ENCODE measurements at places on chromosomes 2 and 18. TPM values are rescaled to one million over a fixed set of nuclear protein-coding genes. Genes with fewer than 3 reads are reported as not detected.

PIEZO2 gene
- total RNA-seq = 4.0 TPM

GRCh38 chr2:233252227-233252626 lies 754 bp downstream of the ATG16L1 start:
- no peak for DNase-seq
- H3K4me1 ChIP-seq = peaks cover 16% of the 10 kb centered on the region
- H3K27me3 ChIP-seq = no peaks in the 10 kb centered on the region
- H3K4me3 ChIP-seq = peak overlapping the region; percentile 88
- H3K27ac ChIP-seq = peak overlapping the region; percentile 82

DNA sequence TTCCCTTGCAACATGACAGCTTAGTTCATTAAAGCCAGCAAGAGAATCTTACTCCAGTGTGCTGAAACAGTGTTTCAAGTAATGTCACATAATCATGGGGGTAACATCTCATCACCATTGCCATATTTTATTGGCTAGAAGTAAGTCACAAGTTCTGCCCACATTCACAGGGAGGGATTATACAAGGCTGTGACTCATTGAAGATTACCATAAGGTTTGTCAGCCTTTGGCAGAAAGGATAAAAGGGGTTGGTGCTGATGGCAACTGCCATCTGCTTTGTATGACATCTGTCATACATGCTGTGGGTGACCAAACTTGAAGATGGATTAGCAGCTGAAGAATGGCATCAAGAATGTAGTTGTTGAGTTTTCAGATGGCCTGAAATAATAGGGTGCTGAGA lies 61.2 kb downstream of the KCNE4 start:
- no peaks in the 10 kb centered on the region for H3K4me1 ChIP-seq
- H3K27ac ChIP-seq = no peak overlapping the region
- H3K4me3 ChIP-seq = no peak overlapping the region

ME2 gene
- 76.5 TPM for total RNA-seq

- no peaks in the 10 kb centered on the region for H3K36me3 ChIP-seq
- H3K27ac ChIP-seq = peak overlapping the region; percentile 48
- no peaks in the 10 kb centered on the region for H3K27me3 ChIP-seq
Measured at GRCh38 chr2:203636588-203637470, 69.6 kb upstream of the CD28 start.

DNA sequence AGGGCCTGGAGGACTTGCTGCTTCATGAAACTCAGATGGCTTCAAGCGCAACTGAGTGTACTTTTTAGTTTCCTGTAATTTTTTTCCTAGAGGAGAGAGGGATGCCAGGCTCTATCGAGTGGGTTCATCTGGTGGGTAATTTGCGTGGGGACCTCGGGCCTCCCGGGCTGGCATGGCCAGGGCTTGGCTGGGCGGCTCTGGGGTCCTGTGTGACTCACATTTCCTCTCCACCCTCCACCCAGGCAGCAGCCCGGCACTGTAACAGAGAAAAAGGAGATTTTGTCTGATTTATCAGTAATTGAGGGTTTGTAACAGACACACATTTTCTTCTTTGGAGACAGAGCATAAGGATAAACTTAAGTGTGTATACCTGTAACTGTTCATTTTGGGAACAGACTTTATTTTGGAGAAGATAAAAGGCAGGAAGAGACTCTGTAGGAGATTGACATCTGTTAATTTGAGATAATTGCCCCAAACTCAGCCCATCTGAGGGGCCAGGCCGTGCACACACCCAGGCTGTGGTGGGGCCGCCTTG lies 64.3 kb downstream of the NFATC1 start:
- no peaks in the 10 kb centered on the region for H3K4me1 ChIP-seq
- no peak overlapping the region for H3K27ac ChIP-seq
- no peaks in the 10 kb centered on the region for H3K36me3 ChIP-seq

- no peaks in the 10 kb centered on the region for H3K36me3 ChIP-seq
- peak overlapping the region; percentile 54 for H3K27ac ChIP-seq
- no peaks in the 10 kb centered on the region for H3K4me1 ChIP-seq
- H3K4me3 ChIP-seq = no peak overlapping the region
- DNase-seq = no peak
- no peaks in the 10 kb centered on the region for H3K27me3 ChIP-seq
Measured at GRCh38 chr18:2916184-2916583, 69.4 kb downstream of the EMILIN2 start.

DNA sequence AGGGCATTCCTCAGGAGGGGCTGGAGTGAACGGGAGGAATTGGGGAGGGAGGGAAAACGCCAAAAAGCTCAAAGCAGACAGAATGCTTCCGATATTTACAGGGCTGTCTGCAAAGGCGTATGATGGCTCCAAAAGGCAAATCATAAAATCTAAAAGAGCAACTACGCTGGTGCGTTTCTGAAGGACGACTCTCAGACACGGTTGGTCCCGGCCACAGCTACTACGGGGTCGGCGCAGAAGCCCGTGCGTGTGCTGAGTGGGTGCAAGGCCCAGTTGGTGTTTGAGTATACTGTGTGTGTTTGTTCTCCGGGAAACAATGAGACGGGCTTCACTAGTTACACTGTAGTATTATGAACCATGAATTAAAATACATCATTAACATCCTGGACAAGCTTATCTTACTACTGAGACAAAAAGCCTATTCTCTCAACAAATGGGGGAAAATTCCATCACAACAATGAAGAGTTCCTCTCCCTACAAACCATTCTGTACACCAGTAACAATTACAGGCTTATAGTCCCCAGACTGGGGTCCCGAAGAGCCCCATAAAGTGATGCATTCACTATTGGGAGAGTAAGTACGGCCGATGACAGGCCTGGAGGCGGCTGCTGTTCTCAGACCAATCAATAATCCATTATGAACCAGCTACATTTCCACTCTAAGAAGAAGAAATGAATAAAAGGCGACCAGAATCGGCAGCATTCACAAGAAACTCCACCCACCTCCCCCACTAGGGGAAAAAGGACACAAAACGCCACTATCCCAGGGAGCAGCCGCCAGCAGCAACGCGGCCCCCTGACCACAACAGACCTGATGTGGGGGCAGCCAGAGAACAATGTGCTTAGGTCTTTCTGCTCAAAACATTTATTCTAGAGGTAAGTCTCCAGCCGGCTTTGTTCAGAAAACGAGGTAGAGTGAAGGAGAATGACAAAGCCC lies 43.4 kb downstream of the ZNF516 start:
- H3K4me1 ChIP-seq = no peaks in the 10 kb centered on the region
- peak overlapping the region; percentile 76 for H3K27ac ChIP-seq
- no peaks in the 10 kb centered on the region for H3K36me3 ChIP-seq
- no peak for DNase-seq

DNA sequence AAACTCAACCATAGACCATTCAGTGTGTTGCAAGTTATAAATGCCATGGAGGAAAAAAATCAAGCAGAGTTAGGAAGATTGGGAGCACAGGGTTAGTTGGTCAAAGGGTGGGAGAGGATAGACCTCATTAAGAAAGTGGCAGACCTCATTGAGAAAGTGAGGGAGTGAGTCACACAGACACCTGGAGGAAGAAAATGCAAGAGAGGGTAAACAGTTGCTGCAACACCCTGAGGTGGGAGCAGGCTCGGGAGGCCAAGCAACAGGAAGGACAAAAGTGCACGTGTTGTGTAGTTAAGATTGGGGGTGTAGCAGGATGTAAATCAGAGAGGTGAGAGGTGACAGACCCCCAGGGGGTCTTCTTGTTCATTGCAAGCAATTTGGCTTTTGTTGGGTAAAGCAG lies 6.4 kb downstream of the IL1RL1 start:
- no peak overlapping the region for H3K4me3 ChIP-seq
- no peaks in the 10 kb centered on the region for H3K36me3 ChIP-seq
- no peak overlapping the region for H3K27ac ChIP-seq
- no peaks in the 10 kb centered on the region for H3K27me3 ChIP-seq
- peaks cover 3% of the 10 kb centered on the region for H3K4me1 ChIP-seq
- DNase-seq = no peak

DNA sequence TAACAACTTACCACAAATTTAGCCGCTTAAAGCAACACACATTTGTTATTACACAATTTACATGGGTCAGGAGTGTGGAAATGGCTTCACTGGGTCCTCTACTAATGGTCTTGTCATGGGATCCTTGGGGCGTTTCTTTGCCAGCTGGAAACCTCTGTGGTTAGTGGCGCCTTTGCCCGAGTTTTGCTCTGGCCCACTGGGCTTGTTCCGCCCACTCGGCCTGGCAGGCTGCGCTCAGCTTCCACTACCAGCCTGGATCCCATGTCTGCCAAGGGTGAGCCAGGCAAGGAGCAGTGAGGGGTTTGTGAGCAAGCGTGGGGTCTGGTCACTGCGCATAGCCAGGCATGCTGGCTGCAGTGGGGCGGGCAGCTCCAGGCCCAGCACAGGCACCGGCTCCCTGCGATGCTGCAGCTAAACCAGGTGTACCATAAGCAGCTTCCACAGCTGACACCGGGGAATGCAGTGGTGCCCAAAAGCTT lies 16.2 kb upstream of the MBD2 start:
- no peak overlapping the region for H3K4me3 ChIP-seq
- no peaks in the 10 kb centered on the region for H3K36me3 ChIP-seq
- no peak overlapping the region for H3K27ac ChIP-seq
- no peaks in the 10 kb centered on the region for H3K4me1 ChIP-seq
- DNase-seq = no peak
- H3K27me3 ChIP-seq = no peaks in the 10 kb centered on the region

RAPH1 gene
- total RNA-seq = 26.1 TPM

TXNDC2 gene
- not detected for total RNA-seq

CD8B2 gene
- total RNA-seq = not detected

DNA sequence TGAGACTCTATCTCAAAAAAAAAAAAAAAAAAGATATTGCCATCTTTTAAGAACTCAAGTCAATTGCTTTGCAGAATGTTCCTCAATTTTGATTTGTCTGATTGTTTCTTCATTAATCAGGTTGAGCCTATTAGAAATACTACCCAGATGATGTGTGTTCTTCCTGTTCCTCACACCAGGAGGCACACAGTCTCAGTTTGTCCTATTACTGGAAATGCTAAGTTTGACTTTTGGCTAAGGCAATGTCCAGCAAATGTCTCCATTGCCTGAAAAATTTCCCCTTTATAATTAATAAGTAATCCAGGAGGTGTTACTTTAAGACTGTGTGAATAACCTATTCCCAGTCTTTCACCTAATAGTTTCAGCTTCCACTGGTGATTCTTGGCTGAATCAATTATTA lies 28.4 kb downstream of the BOLA3 start:
- H3K36me3 ChIP-seq = no peaks in the 10 kb centered on the region
- DNase-seq = no peak
- no peaks in the 10 kb centered on the region for H3K4me1 ChIP-seq
- H3K4me3 ChIP-seq = no peak overlapping the region

STK11IP gene
- 42.7 TPM for total RNA-seq

DNA sequence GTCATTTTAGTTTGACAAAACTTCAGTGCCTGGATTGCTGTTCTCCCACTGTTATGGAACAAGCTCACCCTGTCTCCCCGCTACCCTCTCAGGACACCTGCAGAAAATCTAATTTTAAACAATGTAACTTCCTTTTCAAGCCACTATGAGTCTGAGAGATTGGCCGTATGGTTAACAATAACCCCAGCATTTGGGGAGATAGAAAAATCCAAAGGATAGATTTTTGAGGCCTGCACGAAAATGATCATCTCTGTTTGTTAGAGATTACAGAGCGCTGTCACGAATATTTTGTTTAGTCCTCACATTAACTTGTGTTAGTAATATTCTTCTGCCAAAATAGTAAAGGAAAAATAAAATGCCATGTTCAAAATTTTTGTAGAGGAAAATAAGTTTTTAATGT lies 24.7 kb downstream of the CAB39 start:
- no peaks in the 10 kb centered on the region for H3K27me3 ChIP-seq
- H3K36me3 ChIP-seq = no peaks in the 10 kb centered on the region

DNA sequence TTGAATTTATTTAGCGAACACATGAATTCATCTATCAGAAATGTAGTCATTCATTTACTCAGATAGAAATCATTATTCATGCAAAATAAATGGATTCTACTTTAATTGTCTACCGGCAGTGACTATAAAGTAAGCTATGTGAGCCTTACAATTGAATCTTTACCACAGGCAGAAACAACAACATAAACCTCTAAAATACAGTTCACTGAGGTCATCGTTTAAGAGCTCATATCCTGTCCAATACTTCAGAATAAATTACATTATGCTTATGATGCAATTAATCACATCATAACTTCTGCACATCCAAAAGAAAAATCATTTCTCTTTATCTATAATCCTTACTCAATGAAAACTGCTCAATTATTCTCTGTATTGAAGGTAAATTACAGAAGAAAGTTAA lies 244.7 kb downstream of the HNMT start:
- no peak overlapping the region for H3K27ac ChIP-seq
- H3K4me1 ChIP-seq = no peaks in the 10 kb centered on the region
- DNase-seq = no peak

FSHR gene
- total RNA-seq = not detected

GRCh38 chr2:58701688-58702301 lies 460.7 kb upstream of the FANCL start:
- no peaks in the 10 kb centered on the region for H3K4me1 ChIP-seq
- no peak overlapping the region for H3K27ac ChIP-seq
- no peaks in the 10 kb centered on the region for H3K27me3 ChIP-seq
- no peak for DNase-seq
- no peak overlapping the region for H3K4me3 ChIP-seq
- no peaks in the 10 kb centered on the region for H3K36me3 ChIP-seq

DNA sequence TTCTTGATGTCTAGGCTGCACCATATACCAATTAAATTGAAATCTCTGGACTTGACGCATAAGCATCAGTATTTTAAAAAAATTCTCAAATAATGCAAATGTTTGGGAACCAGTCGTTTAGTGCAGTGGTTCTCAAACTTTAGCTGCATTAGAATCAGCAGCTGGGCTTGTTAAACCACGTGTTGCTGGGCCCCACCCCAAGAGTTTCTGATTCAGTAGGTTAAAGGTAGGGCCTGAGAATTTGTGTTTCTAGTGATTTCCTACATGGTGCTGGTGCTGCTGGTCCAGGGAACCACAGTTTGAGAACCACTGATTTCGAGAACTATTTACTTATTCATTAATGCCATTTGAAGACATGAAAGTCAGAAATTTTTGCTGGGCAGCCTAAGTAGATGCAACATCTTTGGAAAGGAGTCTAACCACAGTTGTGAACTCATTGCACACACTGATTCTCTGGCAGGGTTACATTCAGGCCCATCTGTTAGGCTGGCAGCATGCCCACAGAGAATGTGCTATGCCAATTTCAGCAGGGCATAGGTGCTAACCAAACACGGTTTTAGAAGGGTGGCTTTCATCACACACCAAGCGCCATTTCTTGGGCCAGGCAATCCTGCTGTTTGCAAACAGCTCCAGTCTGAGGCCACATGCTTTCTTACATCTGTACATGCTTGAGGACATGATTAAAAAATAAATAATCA lies 26.4 kb upstream of the ATP5MC3 start:
- H3K36me3 ChIP-seq = no peaks in the 10 kb centered on the region
- H3K27me3 ChIP-seq = no peaks in the 10 kb centered on the region
- H3K27ac ChIP-seq = no peak overlapping the region
- no peak overlapping the region for H3K4me3 ChIP-seq

UCN gene
- 1.0 TPM for total RNA-seq

MC5R gene
- not detected for total RNA-seq

GRCh38 chr2:178477443-178478129 lies 814 bp downstream of the FKBP7 start:
- no peak for DNase-seq
- H3K4me1 ChIP-seq = peaks cover 15% of the 10 kb centered on the region

- H3K27ac ChIP-seq = no peak overlapping the region
- H3K27me3 ChIP-seq = no peaks in the 10 kb centered on the region
- H3K4me1 ChIP-seq = no peaks in the 10 kb centered on the region
Measured at GRCh38 chr18:48621240-48621639, 82.4 kb downstream of the CTIF start.

- H3K27ac ChIP-seq = no peak overlapping the region
- no peaks in the 10 kb centered on the region for H3K27me3 ChIP-seq
- H3K4me1 ChIP-seq = peaks cover 4% of the 10 kb centered on the region
- no peak for DNase-seq
- no peak overlapping the region for H3K4me3 ChIP-seq
Measured at GRCh38 chr2:177328056-177328455, 63.5 kb upstream of the NFE2L2 start.

DPP10 gene
- total RNA-seq = 6.0 TPM

Data from colonic mucosa (tissue), 4 donors.